ENCODE measurements at places on chromosomes 5 and 9.

DNA sequence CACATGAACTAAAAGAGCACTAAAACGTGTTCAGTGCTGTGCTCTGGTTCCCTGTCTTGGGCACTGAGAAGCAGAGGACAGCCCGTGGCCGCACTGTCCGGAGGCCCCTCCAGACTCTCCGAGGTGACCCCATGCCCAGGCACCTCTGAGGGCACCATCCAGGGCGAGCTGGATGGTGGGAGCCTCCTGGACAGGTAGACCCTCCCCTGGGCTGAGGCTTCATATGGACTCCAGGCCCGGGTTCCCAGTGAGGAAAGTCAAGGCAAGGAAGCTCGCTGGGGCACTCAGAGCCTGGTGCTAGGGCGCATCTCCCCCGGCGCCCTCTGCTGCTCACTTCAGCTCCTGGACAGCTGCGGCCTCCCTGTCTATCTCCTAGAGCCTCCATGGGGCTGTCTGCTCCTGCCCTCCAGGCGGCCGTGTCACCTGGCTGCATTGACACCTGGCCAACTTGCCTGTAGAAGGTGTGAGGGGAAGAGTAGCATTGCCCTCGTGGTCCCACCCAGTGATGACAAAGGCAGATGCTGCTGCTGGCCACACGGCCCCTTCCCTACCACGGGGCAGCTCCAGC lies 178.2 kb upstream of the IRX1 start:
- no peak for DNase-seq

DNA sequence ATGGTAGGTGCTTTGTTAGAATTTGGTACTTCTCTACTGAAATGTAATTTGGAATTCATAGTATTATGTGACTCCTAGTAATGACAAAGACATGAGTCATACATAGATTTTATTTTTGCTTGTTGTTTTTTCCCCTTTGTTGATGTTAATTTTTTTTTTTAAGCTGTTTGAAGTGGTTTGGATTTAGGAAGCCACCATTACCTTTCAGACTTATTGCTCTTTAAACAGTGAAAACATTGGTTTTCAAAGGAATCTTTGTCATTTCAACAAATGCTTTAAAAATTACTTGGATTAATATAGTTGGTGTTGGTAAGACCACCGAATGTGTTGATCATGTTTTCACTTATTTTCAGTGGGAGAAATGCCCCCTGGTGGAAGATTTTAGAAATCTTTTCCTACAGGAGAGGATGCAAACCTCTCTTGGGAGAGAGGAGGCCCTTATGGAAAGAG lies 170.1 kb upstream of the PITX1 start:
- peak; percentile 38 for DNase-seq

DNA sequence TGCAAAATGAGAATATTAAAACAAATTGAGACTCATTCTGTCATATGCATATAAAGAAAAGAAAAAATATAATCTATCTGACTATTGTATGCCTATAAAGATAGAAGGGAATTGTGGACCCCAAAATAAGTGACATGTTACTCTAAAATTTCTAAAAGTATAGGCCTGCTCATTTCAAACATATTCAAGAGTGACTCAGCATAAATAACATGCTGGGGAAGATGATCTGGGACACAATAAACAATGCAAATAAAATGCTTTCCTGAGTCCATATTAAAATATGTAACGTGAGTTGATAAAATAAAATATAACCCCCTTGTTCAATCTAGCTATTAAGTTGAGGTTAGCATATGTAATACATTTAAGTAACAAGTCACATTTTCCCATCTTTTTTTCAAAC lies 882.0 kb upstream of the EDIL3 start:
- no peak for DNase-seq

DNA sequence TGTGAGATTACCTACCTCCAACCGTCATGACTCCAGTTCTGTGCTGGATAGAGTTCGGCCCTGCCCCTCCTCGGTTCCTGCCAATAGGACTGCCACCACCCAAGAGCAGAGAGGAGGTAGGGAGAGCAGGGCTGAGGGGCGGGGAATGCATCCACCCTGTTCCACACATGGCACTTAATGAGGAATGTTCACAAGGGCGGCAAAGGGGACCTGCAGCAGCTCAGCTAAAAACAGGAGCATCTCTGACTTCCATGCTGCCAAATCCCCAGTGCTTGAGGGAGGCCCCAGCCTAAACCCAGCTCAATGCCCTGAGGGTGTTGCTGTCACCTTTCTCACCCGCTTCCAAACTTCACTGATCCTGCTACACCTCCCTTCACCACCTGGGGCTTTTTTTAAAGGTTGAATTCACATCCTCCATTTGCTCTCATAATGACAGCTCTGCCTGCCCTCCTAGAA lies 7.8 kb upstream of the DELE1 start:
- DNase-seq, result no peak

GRCh38 chr5:68465934-68466551 lies 250.5 kb downstream of the PIK3R1 start:
- DNase-seq, result no peak

GRCh38 chr5:148909766-148910165 lies 83.4 kb downstream of the ADRB2 start:
- DNase-seq, result no peak

GRCh38 chr5:128684961-128685360 lies 146.9 kb upstream of the FBN2 start:
- DNase-seq, result no peak

GRCh38 chr5:43041669-43042175 lies 1.6 kb upstream of the ANXA2R start:
- DNase-seq, result peak; percentile 92

GRCh38 chr9:28158451-28158850 lies 585.2 kb upstream of the C9orf72 start:
- DNase-seq, result no peak

GRCh38 chr5:67530609-67531255 lies 334.1 kb upstream of the CD180 start:
- no peak for DNase-seq

DNA sequence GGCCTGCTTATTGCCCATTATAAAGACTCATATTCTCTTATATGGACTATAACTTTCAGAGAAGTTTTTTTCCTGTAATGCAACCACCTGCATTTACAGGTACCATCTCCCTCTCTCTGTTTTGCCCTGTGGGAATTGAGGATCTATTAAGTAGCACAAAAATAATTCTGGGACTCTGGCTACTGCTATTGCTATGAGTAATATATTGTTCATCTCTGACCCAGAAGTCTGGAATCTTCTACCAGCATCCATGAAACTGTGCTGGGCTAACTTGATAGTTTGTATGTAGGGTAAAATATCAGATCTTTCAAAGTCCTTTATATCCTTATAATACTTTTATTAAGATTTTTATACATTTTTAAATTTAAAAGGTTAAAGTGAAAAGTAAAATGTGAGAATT lies 607.2 kb downstream of the EFNA5 start:
- no peak for DNase-seq

GRCh38 chr5:136605638-136606037 lies 240.3 kb upstream of the TRPC7 start:
- DNase-seq, result no peak

DNA sequence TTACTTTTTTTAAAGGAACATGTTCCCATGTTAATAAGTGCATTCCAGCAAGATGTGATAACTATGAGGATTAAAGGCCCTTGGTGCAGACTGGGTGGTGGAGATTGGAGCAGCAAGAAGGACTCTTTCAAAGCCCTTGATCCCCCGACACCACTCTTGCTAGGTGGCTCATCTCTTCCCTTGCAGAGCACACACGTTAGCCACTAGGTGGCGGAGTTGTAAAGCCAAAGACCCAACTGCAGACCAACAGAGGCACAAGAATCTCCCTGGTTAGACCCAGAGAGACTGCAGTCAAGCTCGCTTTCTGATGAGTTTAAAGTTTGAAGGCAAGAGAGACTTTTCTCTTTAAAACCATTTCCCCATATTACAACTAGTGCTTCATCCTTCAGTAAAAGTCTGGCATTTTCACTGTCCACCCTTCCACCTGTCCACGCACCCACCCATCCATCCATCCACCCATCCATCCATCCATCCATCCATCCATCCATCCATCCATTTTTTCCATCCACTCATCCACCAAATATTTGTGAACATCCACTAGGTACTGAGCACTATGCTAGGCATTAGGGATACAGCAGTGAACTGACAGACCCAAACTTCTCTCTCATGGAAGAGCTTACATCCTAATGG lies 226.9 kb downstream of the MSX2 start:
- DNase-seq, result peak; percentile 65

- DNase-seq, result no peak
These were observed 41.0 kb upstream of the HCN1 start for GRCh38 chr5:45737153-45737552.

DNA sequence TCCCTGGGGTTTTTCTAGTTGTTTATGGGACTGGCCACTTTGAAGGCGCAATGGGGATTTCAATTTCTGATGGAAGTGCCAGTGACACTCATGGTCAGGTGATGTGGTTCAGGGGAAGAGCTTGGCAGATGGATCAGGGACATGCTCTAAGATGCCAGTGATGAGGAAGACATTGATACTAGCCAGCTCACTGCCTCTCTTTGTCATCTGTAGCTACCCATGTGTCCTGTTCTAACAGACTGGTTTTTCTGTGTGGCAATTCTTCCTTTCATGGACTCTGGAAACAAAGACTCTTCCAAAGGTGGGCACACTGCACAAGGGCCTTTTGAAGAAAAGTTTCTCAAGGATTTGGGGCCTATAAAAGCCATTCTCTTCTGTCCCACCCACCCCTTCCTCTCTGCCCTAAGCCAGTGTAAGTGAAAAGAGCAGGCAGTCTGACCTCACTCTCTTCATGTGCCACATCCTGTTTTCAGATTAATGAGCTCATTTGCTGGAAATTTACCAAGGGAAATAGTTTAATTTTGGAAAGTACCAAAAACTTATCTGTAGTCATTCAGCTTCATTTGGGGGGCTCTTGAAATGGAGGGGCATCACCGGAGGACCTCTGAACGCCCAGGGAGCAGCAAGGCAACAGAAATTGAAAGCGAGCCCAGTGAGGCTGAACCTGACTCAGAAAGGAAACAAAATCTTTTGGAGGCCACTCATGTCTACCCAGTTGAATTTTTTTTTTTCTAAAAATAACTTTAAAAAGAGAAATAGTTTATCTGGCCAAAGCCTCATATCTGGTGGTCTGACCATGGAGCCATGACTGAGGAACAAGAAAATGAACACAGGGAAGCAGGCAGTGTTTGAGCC lies 4.9 kb upstream of the TRAF1 start:
- DNase-seq, result peak; percentile 93

- DNase-seq, result no peak
These were observed 705.2 kb upstream of the ZNF608 start for GRCh38 chr5:125451622-125452021.

GRCh38 chr5:74240783-74241750 lies 399.5 kb downstream of the ENC1 start:
- DNase-seq, result peak; percentile 67

DNA sequence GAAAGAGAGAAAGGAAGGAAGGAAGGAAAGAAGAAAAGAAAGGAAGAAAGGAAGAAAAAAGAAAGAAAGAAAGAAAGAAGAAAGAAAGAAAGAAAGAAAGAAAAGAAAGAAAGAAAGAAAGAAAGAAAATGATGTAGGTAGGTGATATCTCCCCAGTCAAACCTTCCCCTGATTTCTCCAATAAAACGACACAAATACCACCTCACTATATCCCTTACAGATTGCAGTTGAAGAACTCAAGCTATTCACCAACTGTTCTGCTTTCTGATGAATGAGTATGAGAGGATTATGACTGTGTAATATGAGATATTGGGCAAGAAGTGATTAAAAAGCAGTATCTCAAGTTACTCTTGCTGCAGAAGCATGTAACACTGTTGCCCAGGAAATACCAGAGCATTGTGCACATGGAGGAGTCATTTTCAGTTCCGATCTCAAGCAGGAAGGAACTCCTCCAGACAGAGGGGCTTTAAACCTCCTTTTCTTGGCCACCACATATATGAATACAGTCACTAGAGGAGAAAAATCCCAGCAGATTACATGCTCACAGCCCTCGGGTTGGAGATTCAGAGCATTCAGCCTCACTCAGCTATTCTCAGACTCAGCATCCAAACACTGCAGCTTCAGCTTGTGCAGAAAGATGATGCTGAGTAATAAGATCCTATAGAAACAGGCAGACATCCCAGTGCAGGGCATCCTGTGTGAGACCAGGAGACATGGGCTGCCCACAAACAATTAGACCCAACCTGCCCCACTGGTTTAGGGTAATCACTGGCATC lies 61.4 kb downstream of the UGCG start:
- peak; percentile 91 for DNase-seq

DNA sequence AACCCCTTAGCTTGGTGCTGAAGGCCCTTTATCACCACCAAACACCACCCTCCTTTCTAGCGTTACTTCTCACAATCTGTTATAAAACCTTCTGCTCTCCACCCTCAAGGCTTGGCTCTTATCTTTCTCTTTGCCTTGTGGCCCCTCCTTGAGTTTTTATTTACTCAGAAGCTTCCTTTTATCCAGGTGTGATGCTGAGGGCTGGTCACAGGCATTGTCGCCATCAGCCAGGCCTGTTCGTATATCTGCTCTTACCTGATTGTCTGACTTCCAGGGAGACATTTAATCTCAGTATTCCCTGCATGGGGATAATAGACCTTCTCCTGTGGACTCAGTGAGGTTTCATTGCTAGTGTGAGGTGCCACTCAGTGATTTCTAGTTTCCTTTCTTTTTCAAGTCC lies 34.2 kb downstream of the MEGF10 start:
- DNase-seq, result no peak

Measured in suppressor macrophage treated with lipopolysaccharide for 4 hours (primary cell).